ENCODE measurements at places on chromosomes 13 and 19. TPM values are rescaled to one million over a fixed set of nuclear protein-coding genes. Genes with fewer than 3 reads are reported as not detected.

- H3K4me1 ChIP-seq: no peaks in the 10 kb centered on the region
- H3K4me3 ChIP-seq: no peak overlapping the region
- DNase-seq: peak; percentile 21
- H3K36me3 ChIP-seq: no peaks in the 10 kb centered on the region
- no peak overlapping the region for H3K27ac ChIP-seq
Measured at GRCh38 chr13:105773863-105774538, 761.5 kb downstream of the EFNB2 start.

DNA sequence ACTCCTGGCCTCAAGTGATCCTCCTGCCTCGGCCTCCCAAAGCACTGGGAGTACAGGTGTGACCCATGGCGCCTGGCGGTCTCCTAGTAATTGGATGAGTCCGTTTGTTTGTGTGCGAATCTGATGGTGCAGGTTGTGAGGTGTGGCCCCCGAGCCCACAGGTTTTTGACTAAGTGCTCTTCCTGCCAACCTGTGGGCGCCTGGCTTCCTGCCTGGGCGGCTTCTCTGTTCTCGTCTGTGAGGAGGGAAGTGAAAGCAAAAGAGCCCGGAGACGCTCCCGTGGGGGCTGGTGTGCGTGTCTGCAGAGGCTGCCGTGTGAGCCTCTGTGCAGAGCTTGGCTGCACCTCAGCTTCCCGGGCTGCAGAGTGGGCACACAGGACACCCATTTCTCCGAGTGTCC, 10.0 kb downstream of the ARHGAP45 start:
- H3K27ac ChIP-seq: no peak overlapping the region
- H3K36me3 ChIP-seq: no peaks in the 10 kb centered on the region
- no peak overlapping the region for H3K4me3 ChIP-seq
- no peaks in the 10 kb centered on the region for H3K27me3 ChIP-seq
- DNase-seq: no peak

GRCh38 chr13:27820524-27821482, 28.5 kb downstream of the GSX1 start:
- no peaks in the 10 kb centered on the region for H3K4me1 ChIP-seq
- no peak overlapping the region for H3K27ac ChIP-seq
- H3K36me3 ChIP-seq: no peaks in the 10 kb centered on the region
- no peak for DNase-seq
- H3K4me3 ChIP-seq: no peak overlapping the region

DNA sequence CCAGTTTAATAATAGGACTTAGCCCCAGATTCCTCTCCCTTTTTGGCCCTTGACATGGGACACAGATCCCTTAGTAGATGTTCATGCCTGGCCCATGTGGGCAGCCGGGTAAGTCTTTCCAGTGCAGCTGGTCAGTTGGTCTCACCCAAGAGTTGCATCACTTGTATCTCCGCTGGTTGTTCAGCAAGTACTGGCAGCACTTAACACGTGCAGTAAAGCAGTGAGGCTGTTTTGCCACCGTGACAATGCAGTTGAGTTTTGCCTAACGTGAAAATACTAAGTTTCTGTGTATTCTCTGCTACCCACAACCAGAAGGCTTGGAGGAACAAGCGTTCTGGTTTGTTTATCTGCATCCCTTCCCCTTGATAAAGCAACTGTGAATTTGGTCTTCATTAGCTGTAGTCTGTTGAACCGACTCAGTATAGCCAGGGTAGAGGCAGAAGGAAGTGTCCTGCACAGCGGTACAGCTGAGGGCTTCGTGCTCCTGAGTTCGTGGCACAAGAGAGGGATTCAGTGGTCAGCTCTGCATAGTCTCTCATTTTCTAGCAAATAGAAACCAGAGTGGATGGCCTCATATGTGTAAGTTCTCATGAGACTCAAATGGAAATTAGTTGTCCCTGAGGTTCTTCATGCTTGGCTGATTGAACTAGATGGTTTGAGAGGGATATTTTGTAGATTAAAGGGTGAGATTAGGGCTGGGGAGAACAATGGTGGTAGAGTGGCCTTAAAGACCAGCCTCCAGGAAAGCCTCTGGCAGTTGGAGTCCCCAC, 50.3 kb downstream of the ARHGEF7 start:
- H3K4me1 ChIP-seq: no peaks in the 10 kb centered on the region
- no peak overlapping the region for H3K27ac ChIP-seq
- H3K27me3 ChIP-seq: no peaks in the 10 kb centered on the region
- no peak overlapping the region for H3K4me3 ChIP-seq
- no peak for DNase-seq

SLC10A2 gene
- total RNA-seq: not detected

GRCh38 chr13:34172048-34172447, 354.1 kb downstream of the RFC3 start:
- no peaks in the 10 kb centered on the region for H3K27me3 ChIP-seq
- no peak overlapping the region for H3K27ac ChIP-seq
- no peak overlapping the region for H3K4me3 ChIP-seq
- peaks cover 6% of the 10 kb centered on the region for H3K4me1 ChIP-seq
- no peak for DNase-seq

DNA sequence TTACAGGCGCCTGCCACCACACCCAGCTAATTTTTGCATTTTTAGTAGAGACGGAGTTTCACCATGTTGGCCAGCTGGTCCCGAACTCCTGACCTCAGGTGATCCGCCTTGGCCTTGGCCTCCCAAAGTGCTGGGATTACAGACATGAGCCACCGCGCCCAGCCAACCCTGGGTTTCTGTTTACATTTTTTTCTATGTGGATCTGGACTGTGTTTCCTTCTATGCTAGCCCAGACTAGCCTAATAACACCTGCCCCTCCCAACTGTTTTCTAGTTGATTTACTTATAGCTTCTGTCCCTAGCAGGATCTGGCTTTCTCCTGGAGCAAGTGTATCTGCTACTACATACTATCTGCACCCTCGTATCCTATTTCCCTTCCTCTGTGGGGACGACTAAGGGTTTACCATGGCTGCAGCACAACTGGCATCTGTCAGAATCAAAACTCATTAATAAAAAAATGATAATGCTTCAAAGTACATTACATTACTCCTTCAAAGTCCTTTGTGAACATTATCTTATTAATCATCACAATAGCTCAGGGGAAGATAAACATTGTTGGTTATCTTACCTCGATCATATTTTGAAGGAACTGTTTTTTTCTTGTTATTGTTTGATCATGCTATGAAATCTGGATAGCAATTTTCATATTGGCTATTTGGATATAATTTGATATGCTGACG, 228.3 kb downstream of the KLF5 start:
- DNase-seq: no peak
- no peaks in the 10 kb centered on the region for H3K27me3 ChIP-seq
- no peaks in the 10 kb centered on the region for H3K4me1 ChIP-seq
- H3K27ac ChIP-seq: no peak overlapping the region

DNA sequence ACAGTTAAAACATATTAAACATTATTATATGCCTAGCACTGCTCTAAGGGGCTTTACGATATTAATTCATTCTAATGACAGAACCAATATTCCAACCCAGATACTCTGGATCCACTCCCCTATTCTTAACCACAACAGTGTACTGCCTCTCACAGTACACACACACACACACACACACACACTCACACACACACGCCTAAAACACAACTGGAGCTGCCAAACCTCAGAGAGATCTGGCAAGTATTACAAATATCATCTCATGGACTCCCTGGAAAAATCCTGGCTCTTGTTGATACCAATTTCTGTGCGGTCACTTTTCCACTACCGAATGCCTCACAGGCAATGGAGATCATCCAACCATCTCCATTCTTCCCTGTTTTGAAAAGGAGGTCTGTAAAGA, 1.3 kb downstream of the ZNF780A start:
- H3K36me3 ChIP-seq: no peaks in the 10 kb centered on the region
- no peaks in the 10 kb centered on the region for H3K27me3 ChIP-seq
- H3K4me1 ChIP-seq: peaks cover 9% of the 10 kb centered on the region
- no peak overlapping the region for H3K4me3 ChIP-seq
- H3K27ac ChIP-seq: no peak overlapping the region

LMO7 gene
- total RNA-seq: 21.1 TPM

GRCh38 chr19:48137411-48137810, 26.8 kb upstream of the PLA2G4C start:
- H3K4me1 ChIP-seq: no peaks in the 10 kb centered on the region
- no peak overlapping the region for H3K27ac ChIP-seq
- H3K36me3 ChIP-seq: peaks cover 2% of the 10 kb centered on the region
- DNase-seq: no peak
- H3K4me3 ChIP-seq: no peak overlapping the region
- H3K27me3 ChIP-seq: no peaks in the 10 kb centered on the region

TMEM145 gene
- total RNA-seq: not detected
